Fibroblast of pulmonary artery (primary cell): ENCODE measurements at places on chromosomes 7 and 10.

DNA sequence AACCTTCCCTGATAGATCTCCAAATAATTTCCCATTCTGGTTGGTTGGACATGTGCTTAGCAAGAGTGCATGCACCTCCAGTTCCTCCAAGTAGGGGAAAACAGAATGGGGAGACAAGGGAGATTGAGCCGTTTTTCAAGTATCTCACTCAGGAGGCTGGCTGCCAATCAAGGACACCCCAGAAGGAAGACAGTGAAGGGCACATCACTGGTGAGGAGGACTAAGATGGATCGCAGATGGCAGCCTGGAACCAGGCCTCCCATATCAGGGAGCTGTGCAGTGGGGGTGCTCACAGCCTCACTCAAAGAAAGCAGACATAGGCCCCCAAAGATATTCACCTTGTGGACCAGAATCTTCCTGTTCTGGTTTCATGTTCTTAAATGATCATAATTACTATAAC, 31.2 kb downstream of the PTPRZ1 start:
- no peak for DNase-seq

DNA sequence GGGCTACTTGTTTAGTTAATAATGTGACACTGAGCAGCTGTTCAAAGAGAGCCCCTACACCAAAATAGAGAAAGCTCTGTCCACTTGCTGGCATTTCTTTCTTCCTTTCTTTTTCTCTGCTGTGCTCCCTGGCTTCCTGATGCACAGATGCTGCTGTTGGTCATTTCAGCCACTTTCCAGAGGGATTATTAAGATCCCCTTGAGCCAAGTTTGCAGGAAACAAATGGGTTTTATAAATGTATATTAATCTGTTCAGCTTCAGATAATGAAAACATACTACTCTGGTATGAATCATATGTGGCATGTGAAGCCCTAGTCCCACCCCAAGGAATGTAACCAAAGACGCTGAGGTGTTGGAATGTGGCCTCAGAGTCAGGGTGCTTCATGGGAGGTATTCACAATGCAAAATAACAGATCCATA, 638.2 kb upstream of the FZD8 start:
- peak; percentile 30 for DNase-seq

- DNase-seq = no peak
Measured at GRCh38 chr10:117486606-117487005, 55.9 kb upstream of the EMX2 start.

GRCh38 chr7:24911213-24911603, 68.8 kb downstream of the OSBPL3 start:
- DNase-seq = no peak

- DNase-seq = no peak
Measured at GRCh38 chr7:22604246-22604645, 104.3 kb upstream of the STEAP1B start.

GRCh38 chr10:1074748-1075308, 18.6 kb downstream of the WDR37 start:
- peak; percentile 41 for DNase-seq

DNA sequence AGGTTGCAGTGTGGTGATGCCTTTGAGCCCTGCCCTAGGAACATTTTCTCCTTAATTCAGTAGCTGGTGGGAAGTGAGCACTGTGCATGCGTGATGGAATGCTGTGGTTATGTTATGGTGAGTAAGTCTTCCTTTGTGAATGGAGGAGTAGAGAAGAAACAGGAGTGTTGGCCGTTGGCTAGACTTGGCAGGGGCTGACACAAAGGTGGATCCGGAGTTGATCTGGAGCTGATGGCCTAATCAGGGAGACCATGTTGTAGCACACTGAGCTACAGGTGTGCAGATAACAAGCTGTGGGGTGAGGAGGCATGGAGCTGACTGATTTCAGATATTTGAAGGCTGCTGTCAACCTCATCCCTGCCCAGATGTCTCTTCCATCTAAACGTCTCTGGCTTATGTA, 122.3 kb downstream of the CNNM2 start:
- DNase-seq = peak; percentile 50

- peak; percentile 81 for DNase-seq
Measured at GRCh38 chr10:117541909-117542705, 439 bp upstream of the EMX2 start.

- no peak for DNase-seq
Measured at GRCh38 chr10:70142555-70142954, 3.9 kb downstream of the TYSND1 start.

GRCh38 chr7:33821970-33822369, 83.4 kb upstream of the BMPER start:
- no peak for DNase-seq

DNA sequence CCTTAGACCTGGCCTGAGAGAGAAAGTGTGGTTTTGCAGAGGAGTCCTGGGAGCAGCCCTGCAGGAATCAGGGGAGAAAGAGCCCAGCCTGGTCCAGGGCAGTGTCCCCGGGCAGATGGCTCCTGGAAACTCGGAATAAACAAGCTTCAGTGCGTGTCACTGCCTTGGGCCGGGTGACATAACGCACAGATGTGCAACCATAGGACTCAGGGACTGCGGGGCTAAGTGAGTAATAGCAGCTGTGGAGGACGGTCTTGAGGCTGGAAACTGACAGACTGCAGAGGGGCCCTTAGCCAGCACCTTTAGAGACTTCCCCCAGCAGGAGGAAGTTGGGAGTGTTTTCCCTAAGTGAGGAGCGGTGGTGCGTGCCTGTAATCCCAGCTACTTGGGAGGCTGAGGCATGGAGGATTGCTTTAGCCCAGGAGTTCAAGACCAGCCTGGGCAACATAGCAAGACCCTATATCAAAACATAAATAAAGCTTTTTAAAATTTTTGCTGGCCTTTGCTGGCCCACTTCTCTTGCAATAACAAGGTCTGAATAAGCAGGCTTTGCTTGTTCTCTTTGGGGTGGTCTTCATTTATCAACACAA, 5.3 kb upstream of the CLIP2 start:
- no peak for DNase-seq

GRCh38 chr10:1242975-1243374, 186.8 kb downstream of the WDR37 start:
- DNase-seq = no peak

DNA sequence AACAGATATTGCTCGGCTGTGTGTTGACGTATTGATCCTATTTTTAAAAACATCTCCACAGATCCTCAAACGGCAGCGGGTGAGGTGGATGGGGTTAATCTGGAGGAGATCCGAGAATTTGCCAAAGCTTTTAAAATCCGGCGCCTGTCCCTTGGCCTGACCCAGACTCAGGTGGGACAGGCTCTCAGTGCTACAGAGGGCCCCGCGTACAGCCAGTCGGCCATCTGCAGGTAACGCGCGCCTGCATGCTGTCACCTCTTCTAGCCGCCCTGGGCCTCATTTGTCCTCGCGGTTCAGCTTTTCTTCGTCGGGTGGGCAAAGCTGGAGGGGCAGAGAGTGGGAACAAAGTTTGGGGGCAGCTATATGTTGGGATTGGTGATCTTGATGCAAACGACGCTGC, 105.7 kb upstream of the YAE1 start:
- no peak for DNase-seq

DNA sequence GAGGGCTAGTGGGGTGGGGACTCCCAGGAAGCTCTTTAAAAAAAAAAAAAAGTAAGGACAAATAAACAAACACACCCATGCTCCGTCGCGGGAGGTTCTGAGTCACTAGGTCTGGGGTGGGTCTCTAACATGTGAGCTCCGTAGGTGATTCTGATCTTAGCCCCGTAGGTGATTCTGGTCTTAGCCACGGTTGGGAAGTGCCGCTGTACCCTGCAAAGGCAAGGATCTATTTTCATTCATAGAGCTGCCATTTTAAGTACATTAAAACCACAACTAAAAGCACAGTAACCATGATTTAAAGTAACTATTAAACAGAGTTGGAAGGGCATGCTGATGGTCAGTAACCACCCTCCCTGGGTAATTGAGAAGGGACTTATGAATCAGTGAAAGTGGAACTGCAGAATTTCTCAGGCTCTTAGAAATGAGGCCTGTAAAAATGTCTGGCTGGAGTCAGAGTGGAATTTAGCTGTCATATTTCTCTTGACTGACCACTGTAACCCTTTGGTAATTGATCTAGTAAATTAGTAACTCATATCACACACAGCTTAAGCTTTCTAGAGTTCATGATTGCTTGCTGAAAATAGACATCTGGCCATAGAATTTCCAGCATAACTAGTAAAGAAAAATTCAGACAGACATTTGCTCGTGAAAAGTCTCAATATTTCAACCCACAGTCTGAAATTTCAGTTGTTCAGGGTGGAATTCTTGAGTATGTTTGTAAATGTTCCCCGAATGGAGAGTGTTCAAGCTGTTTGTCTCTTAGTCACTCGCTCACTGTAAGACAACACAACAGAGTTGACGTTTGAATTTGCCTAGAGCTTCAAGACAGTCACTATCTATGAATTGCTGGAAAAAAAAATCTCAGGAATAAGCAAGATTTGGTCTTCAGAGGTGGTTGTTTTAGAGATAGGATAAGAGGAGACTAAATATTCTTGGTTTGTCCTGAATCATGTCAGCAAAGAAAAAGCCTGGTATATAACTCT, 34.2 kb upstream of the TCF7L2 start:
- DNase-seq = no peak

- no peak for DNase-seq
Measured at GRCh38 chr7:158318511-158318913, 269.1 kb downstream of the PTPRN2 start.

GRCh38 chr10:126161691-126162090, 226.6 kb downstream of the ADAM12 start:
- no peak for DNase-seq
